CD4-positive, CD25-positive, alpha-beta regulatory T cell (primary cell): ENCODE measurements at places on chromosomes 13 and 19. TPM values are rescaled to one million over a fixed set of nuclear protein-coding genes. Genes with fewer than 3 reads are reported as not detected.

DNA sequence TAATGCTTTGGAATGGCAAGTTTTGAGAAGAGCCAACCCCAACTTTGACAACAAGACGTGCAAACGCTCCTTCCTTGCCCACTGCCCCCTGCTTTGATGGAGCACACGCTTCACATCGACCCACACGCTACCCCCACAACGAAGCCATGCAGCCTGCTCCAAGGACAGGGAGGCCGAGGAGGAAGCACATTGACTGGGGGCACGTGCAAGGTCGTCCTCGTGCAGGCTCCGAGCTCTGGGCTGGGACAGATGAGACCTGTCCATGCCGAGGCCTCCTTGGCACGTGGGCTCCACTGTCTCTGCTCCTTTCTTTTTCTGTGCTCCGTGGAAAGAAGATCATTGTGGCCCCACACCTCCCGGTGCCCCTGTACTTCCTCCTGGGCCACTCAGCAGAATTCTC lies 309.0 kb downstream of the TEX29 start:
- no peak overlapping the region for H3K27ac ChIP-seq
- H3K27me3 ChIP-seq, result no peaks in the 10 kb centered on the region
- H3K4me3 ChIP-seq, result no peak overlapping the region
- DNase-seq, result no peak
- no peaks in the 10 kb centered on the region for H3K4me1 ChIP-seq

Gene ZNF845
- 8.8 TPM for total RNA-seq

Gene LAIR1
- 33.2 TPM for total RNA-seq

GRCh38 chr13:99228737-99229691 lies 28.4 kb downstream of the UBAC2 start:
- H3K4me1 ChIP-seq, result peaks cover 35% of the 10 kb centered on the region
- no peaks in the 10 kb centered on the region for H3K36me3 ChIP-seq
- H3K27ac ChIP-seq, result no peak overlapping the region
- H3K4me3 ChIP-seq, result peak overlapping the region; percentile 63
- no peak for DNase-seq
- no peaks in the 10 kb centered on the region for H3K27me3 ChIP-seq

GRCh38 chr19:4103080-4103433 lies 20.9 kb downstream of the MAP2K2 start:
- peaks cover 32% of the 10 kb centered on the region for H3K4me1 ChIP-seq
- H3K27ac ChIP-seq, result no peak overlapping the region
- no peaks in the 10 kb centered on the region for H3K27me3 ChIP-seq
- no peak overlapping the region for H3K4me3 ChIP-seq

DNA sequence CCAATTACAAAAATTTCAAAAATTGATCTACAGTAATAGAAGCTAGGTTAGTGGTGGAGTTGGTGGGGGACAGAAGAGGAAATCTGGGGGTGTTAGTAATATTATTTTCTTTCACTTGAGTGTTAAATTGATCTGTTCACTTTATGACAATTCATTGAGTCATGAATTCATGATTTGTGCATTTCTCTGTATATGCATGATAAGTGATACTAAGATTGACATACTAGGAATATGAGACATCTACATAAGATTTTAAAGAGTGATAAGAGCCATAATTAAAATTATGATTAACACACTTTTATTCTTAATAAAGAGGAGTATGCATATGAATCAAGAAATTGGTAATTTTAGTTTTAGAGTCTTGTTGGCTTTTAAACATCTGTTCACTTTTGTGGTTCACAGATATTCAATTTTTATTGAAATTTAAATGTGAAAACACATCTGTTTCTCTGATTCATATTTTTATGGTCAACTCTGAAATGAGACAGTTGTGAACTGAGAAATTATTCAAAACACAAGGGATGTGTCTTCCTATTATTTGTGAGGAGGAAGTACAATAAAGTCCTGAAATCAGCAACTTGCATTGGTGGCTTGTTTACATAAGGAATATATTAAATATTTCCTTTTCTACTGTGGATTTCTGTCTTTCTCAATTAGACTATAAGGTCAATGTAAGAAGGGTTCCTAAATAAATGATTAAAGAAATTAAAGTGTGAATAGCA lies 196.5 kb downstream of the ITGBL1 start:
- H3K4me1 ChIP-seq, result no peaks in the 10 kb centered on the region
- no peak overlapping the region for H3K27ac ChIP-seq
- no peaks in the 10 kb centered on the region for H3K36me3 ChIP-seq
- no peak for DNase-seq
- no peak overlapping the region for H3K4me3 ChIP-seq

- peak; percentile 44 for DNase-seq
- peak overlapping the region; percentile 56 for H3K27ac ChIP-seq
Measured at GRCh38 chr13:99339736-99340397, 32.7 kb upstream of the GPR183 start.

GRCh38 chr13:35630551-35631275 lies 154.2 kb upstream of the MAB21L1 start:
- H3K27ac ChIP-seq, result no peak overlapping the region
- no peak for DNase-seq
- H3K4me3 ChIP-seq, result no peak overlapping the region
- H3K36me3 ChIP-seq, result no peaks in the 10 kb centered on the region

GRCh38 chr13:92460479-92460878 lies 766.1 kb upstream of the GPC6 start:
- H3K27ac ChIP-seq, result no peak overlapping the region
- no peaks in the 10 kb centered on the region for H3K36me3 ChIP-seq
- DNase-seq, result no peak
- no peaks in the 10 kb centered on the region for H3K27me3 ChIP-seq

GRCh38 chr13:69600811-69601210 lies 506.8 kb upstream of the ATXN8OS start:
- no peaks in the 10 kb centered on the region for H3K4me1 ChIP-seq
- H3K36me3 ChIP-seq, result no peaks in the 10 kb centered on the region
- H3K4me3 ChIP-seq, result no peak overlapping the region
- H3K27me3 ChIP-seq, result no peaks in the 10 kb centered on the region

Gene SIGLEC6
- not detected for total RNA-seq

DNA sequence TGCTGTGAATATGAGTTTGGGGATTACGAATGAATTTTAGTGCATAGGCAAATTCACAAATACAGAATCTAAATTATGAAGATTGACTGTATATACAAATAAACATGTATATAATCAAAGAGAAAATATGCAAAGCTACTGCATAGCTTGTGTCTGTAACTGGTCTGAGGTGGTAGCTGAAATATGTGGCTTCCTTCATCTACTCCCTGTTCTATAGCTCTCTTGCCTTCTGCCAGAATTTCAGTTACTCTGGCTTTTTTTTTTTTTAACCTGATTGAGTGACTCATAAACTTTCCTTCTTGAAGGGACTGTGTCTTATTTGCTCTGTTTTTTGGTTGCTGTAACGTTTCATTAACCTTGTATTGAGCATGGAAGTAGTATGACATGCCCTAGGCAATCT lies 26.6 kb downstream of the DNAJC3 start:
- H3K27me3 ChIP-seq, result no peaks in the 10 kb centered on the region
- H3K27ac ChIP-seq, result no peak overlapping the region
- H3K4me1 ChIP-seq, result peaks cover 22% of the 10 kb centered on the region
- peaks cover 3% of the 10 kb centered on the region for H3K36me3 ChIP-seq

Gene THAP8
- 2.9 TPM for total RNA-seq
